ENCODE measurements at places on chromosomes 4 and X.

GRCh38 chr4:78002260-78002659, 54.9 kb upstream of the FRAS1 start:
- no peak overlapping the region for H3K27ac ChIP-seq
- no peaks in the 10 kb centered on the region for H3K36me3 ChIP-seq
- no peak for DNase-seq
- H3K27me3 ChIP-seq = peaks cover 9% of the 10 kb centered on the region
- H3K4me1 ChIP-seq = no peaks in the 10 kb centered on the region

- no peaks in the 10 kb centered on the region for H3K36me3 ChIP-seq
- no peak overlapping the region for H3K27ac ChIP-seq
- DNase-seq = no peak
- H3K27me3 ChIP-seq = no peaks in the 10 kb centered on the region
These were observed 26.2 kb upstream of the VEGFD start for GRCh38 chrX:15410430-15410829.

- no peak for DNase-seq
- no peaks in the 10 kb centered on the region for H3K27me3 ChIP-seq
- H3K27ac ChIP-seq = no peak overlapping the region
- H3K4me3 ChIP-seq = no peak overlapping the region
- H3K36me3 ChIP-seq = no peaks in the 10 kb centered on the region
- no peaks in the 10 kb centered on the region for H3K4me1 ChIP-seq
These were observed 1289.6 kb upstream of the TENM3 start for GRCh38 chr4:180953572-180953971.

- no peak overlapping the region for H3K27ac ChIP-seq
- DNase-seq = no peak
- H3K36me3 ChIP-seq = no peaks in the 10 kb centered on the region
- H3K27me3 ChIP-seq = no peaks in the 10 kb centered on the region
- H3K4me1 ChIP-seq = peaks cover 11% of the 10 kb centered on the region
These were observed 39.4 kb upstream of the DCK start for GRCh38 chr4:70954032-70954431.

DNA sequence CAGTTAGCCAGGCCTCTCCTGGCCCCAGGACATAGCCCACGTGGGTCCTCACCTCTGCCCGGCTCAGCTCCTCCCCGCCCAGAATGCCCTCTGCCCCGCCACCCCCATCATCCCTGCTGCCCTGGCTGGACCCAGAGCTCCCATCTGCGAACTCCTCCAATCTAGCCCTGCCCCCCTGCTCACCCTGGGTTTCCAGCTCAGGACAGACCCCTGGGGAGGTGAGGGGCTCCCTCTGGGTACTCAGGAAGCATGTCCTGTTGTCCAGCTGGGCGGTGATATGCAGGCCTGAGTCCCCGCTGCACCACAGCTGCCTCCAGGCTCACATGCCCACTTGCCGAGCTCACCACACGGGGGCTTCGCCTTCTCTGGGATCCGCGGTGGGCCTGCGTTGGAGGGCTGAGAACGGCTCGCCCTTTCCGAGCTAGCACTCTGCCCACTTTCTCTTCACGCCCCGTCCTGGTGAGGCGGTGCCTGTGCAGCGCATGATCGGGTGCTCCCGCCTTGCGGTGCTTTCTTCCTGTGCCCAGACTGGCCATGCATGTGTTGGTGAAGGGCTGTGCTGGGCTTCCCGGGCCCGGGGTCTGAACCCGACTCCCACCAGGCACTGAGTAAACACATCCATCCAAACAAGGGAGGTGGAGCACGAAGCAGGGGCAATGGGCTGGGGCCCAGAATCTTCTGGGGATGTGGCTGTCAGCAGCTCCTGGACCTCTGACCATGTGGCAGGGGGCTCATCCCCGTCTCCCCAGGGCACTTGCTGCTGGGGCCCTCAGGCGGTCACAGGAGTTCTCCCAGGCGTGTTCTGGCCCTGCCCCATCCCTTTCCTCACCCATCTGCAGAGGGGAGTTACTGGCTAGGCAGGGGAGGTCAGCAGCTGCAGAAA, 74.3 kb downstream of the RGS12 start:
- no peak overlapping the region for H3K4me3 ChIP-seq
- H3K4me1 ChIP-seq = peaks cover 29% of the 10 kb centered on the region
- H3K27me3 ChIP-seq = peaks cover 24% of the 10 kb centered on the region

- DNase-seq = no peak
- no peak overlapping the region for H3K27ac ChIP-seq
- no peaks in the 10 kb centered on the region for H3K36me3 ChIP-seq
- no peak overlapping the region for H3K4me3 ChIP-seq
- H3K4me1 ChIP-seq = no peaks in the 10 kb centered on the region
- peaks cover 2% of the 10 kb centered on the region for H3K27me3 ChIP-seq
These were observed 42.5 kb upstream of the CBR4 start for GRCh38 chr4:169052594-169052945.

GRCh38 chr4:62023633-62024032, 823.5 kb downstream of the ADGRL3 start:
- DNase-seq = no peak
- no peaks in the 10 kb centered on the region for H3K36me3 ChIP-seq
- H3K4me1 ChIP-seq = no peaks in the 10 kb centered on the region
- no peak overlapping the region for H3K27ac ChIP-seq

DNA sequence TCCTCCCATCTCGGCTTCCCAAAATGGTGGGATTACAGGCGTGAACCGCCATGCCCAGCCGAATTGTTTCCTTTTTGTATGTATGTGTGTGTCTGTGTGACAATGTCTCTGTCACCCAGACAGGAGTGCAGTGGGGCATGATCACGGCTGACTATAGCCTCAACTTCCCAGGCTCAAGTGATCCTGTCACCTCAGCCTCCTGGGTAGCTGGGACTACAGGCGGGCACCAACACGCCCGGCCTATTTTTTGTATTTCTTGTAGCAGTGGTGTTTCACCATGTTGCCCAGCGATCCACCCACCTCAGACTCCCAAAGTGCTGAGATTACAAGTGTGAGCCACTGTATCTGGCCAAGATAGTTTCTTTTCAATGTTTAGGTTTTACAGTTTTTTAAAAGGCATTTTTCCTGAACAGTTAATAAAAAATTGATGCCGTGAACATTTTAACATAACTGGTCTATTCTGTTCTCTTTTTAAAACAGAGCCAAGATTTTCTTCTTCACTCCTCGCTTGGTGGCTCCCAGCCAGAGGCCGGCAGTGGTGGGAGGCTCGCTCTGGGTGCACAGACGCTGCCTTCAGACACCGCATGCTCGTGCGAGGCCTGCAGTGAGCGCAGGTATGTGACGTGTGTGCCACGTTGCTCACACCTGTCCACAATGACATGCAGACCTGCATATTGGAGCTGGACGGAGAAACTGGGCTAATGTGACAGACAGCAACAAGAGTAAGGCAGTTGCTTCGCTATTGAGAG, 88.5 kb downstream of the FAM193A start:
- no peak overlapping the region for H3K27ac ChIP-seq
- H3K27me3 ChIP-seq = no peaks in the 10 kb centered on the region
- H3K36me3 ChIP-seq = peaks cover 24% of the 10 kb centered on the region
- no peak overlapping the region for H3K4me3 ChIP-seq

DNA sequence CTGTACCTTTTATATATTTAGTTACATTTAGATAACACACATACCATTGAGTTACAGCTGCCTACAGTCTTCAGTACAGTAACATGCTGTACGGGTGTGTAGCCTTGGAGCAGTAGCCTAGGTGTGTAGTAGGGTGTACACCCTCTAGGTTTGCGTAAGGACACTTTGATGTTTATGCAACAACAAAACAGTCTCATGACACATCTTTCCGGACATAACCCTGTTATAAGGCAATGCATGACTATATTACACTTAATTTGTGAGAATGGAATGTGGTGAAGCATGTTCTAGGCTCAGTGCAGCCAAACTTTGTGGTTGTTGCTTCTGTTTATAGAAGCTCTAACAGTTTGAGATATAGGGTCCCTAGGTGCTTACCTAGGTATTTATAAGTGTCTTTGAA, 65.4 kb downstream of the SPRY1 start:
- H3K4me1 ChIP-seq = peaks cover 4% of the 10 kb centered on the region
- H3K27ac ChIP-seq = no peak overlapping the region
- no peak for DNase-seq
- H3K4me3 ChIP-seq = no peak overlapping the region
- H3K27me3 ChIP-seq = peaks cover 2% of the 10 kb centered on the region

GRCh38 chrX:69321006-69321655, 155.9 kb upstream of the PJA1 start:
- no peaks in the 10 kb centered on the region for H3K27me3 ChIP-seq
- no peak for DNase-seq
- no peaks in the 10 kb centered on the region for H3K36me3 ChIP-seq
- no peak overlapping the region for H3K27ac ChIP-seq
- no peaks in the 10 kb centered on the region for H3K4me1 ChIP-seq

DNA sequence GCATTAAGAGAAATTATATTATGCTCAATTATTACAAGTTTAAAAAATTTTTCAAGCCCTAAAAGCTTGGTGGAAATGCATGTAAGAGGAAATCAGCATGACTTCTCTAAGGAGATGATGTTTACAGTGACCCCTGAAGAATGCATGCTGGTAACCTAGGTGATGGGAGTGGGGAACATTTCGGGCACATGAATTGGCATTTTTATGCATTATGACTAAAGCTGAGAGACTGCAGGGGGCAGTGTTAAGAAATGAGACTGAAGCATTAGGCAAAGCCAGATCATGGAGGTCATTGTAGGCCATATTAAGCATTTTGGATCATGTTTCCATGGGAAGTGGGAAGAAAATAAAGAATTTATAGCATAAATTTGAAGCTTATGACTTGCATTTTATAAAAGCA, 421.3 kb downstream of the FAT4 start:
- H3K27ac ChIP-seq = no peak overlapping the region
- no peak for DNase-seq
- H3K36me3 ChIP-seq = no peaks in the 10 kb centered on the region

GRCh38 chrX:43682726-43683125, 26.6 kb downstream of the MAOA start:
- no peaks in the 10 kb centered on the region for H3K27me3 ChIP-seq
- DNase-seq = no peak
- H3K36me3 ChIP-seq = peaks cover 37% of the 10 kb centered on the region
- H3K27ac ChIP-seq = no peak overlapping the region

DNA sequence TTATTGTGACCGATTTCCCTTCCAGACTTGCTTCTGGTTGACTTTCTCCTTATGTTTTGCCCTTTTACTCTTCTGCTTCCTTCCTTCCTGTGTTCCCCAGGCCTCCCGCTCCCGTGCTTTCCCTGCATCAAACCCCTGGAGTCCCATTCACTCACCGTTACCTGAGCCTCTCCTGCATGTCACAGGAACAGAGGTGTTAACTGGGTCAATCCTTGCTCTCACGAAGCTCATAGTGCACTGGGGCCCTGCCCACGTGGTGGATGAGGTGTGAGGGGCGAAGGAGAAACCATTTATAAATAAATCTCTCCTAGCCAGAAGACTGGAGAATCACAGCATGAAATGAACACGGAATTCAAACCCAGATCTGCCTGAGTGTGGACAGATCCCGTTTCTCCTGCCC, 83.1 kb upstream of the MSX1 start:
- no peaks in the 10 kb centered on the region for H3K4me1 ChIP-seq
- DNase-seq = no peak
- no peaks in the 10 kb centered on the region for H3K36me3 ChIP-seq
- no peak overlapping the region for H3K27ac ChIP-seq
- no peaks in the 10 kb centered on the region for H3K27me3 ChIP-seq

- no peaks in the 10 kb centered on the region for H3K27me3 ChIP-seq
- no peak for DNase-seq
- no peak overlapping the region for H3K27ac ChIP-seq
- no peaks in the 10 kb centered on the region for H3K4me1 ChIP-seq
- H3K4me3 ChIP-seq = no peak overlapping the region
These were observed 2548.6 kb downstream of the PCDH7 start for GRCh38 chr4:33268776-33269175.

DNA sequence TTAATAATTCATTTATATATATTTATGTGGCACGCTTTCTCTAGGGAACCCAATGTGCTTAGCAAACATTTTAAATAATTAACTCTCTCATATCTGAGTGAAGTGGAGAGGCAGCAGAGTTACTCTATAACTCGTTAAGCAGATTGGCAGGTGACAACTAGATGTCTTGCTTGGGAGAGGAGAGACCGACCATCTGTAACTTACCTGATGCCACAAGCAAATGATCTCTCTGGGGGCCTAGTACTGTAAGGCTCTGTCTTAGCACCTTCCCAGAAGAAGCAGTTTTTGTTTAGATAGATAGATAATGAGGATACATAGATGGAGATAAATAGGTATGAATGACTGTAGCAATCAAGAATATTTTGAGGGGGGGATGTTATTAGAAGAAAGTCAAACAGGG, 11.9 kb upstream of the SEL1L3 start:
- H3K27me3 ChIP-seq = no peaks in the 10 kb centered on the region
- no peak overlapping the region for H3K27ac ChIP-seq
- DNase-seq = no peak
- H3K36me3 ChIP-seq = no peaks in the 10 kb centered on the region
- H3K4me1 ChIP-seq = peaks cover 3% of the 10 kb centered on the region
- H3K4me3 ChIP-seq = no peak overlapping the region

- no peak overlapping the region for H3K4me3 ChIP-seq
- DNase-seq = no peak
- no peak overlapping the region for H3K27ac ChIP-seq
- H3K4me1 ChIP-seq = no peaks in the 10 kb centered on the region
- no peaks in the 10 kb centered on the region for H3K36me3 ChIP-seq
- H3K27me3 ChIP-seq = no peaks in the 10 kb centered on the region
These were observed 432.5 kb upstream of the FGF16 start for GRCh38 chrX:77014377-77015372.

DNA sequence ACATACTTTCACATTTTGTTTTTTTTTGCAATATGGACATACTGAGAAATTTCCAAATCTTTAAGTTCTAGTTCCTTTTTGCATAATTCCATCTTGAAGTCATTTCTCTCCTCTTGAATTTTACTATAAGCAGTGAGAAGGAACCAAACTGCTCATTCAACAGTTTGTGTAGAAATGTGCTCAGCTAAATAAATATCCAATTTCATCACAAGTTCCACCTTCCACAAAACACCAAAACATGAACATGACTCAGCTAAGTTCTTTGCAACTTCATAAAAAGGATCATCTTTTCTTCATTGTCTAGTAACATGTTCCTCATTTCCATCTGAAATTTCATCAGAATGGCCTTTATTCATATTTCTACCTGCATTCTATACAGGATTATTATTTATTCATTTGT, 77.3 kb upstream of the FGF13 start:
- no peak overlapping the region for H3K27ac ChIP-seq
- no peaks in the 10 kb centered on the region for H3K4me1 ChIP-seq
- no peak overlapping the region for H3K4me3 ChIP-seq
- H3K27me3 ChIP-seq = no peaks in the 10 kb centered on the region
- DNase-seq = no peak

DNA sequence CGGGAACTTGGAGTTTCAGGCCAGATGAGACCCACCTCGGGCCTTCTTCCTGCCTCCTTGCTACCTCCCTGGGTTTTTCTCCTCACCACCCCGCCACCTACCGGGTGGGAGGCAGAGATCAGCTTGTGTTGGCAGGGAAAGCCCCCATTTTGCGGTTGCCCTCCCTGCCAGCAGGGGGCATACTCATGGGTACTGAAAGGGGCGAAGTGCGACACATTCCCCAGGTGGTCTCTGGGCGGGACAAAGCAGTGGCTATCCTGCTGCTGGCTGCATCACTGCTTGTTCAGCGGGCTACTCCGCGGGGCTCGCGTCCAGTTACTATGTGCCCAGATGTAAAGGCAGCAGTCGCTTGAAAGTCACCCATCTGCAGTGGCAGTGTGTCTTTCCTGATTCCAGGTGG, 330.3 kb downstream of the PDHA2 start:
- H3K27me3 ChIP-seq = no peaks in the 10 kb centered on the region
- no peaks in the 10 kb centered on the region for H3K4me1 ChIP-seq
- no peak for DNase-seq
- no peak overlapping the region for H3K4me3 ChIP-seq

- peaks cover 7% of the 10 kb centered on the region for H3K27me3 ChIP-seq
- H3K27ac ChIP-seq = no peak overlapping the region
- peaks cover 8% of the 10 kb centered on the region for H3K4me1 ChIP-seq
- DNase-seq = no peak
- no peak overlapping the region for H3K4me3 ChIP-seq
- no peaks in the 10 kb centered on the region for H3K36me3 ChIP-seq
These were observed 80.2 kb downstream of the SYNPO2 start for GRCh38 chr4:118968813-118969212.

All from activated T-helper 2 cell treated with anti-CD3 and anti-CD28 coated beads, Interferon-gamma antibody, Interleukin-2, Interleukin-4, amounts not matched to agents 10 μg/mL and 5 μg/mL and 100 μg/mL, durations not matched to agents 14 hours and 24 hours and 36 hours (primary cell).